ENCODE measurements at places on chromosomes 12 and 14.

- DNase-seq: no peak
Observed at GRCh38 chr12:94733727-94734126, 83.4 kb upstream of the TMCC3 start.

DNA sequence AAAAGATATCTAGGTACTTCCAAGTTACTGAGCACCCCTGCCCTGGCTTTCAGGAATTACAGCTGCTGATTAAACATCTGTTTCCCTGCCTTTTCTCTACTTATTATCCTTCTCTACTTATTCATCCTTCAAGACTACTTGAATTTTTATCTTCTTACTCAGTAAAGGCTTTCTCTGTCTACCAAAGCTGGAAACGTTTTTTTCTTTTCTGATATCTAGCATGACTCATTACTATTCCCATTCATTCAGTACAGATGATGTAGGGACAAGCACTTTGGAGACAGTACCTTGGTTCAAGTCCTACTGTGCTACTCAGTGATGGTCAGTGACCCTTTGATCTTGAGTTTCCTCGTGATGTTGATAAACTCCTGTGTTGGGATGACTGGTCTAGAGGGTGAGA is 848.7 kb downstream of the NRXN3 start:
- DNase-seq: no peak

DNA sequence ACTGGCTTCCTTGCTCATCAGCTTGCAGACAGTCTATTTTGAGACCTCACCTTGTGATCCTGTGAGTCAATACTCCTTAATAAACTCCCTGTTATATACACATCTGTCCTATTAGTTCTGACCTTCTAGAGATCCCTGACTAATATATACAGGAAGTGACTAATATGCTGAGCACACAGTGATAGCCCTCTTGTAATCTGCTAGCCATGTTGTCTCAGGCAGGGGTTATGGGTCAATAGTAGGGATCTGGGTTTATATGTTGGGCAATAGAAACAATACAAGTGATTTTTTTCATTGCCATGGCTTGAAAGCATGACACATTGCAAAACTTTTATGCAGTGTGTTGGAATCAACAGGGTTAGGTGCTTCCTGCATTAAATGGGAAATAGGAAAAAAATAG is 562.2 kb downstream of the GALC start:
- no peak for DNase-seq

DNA sequence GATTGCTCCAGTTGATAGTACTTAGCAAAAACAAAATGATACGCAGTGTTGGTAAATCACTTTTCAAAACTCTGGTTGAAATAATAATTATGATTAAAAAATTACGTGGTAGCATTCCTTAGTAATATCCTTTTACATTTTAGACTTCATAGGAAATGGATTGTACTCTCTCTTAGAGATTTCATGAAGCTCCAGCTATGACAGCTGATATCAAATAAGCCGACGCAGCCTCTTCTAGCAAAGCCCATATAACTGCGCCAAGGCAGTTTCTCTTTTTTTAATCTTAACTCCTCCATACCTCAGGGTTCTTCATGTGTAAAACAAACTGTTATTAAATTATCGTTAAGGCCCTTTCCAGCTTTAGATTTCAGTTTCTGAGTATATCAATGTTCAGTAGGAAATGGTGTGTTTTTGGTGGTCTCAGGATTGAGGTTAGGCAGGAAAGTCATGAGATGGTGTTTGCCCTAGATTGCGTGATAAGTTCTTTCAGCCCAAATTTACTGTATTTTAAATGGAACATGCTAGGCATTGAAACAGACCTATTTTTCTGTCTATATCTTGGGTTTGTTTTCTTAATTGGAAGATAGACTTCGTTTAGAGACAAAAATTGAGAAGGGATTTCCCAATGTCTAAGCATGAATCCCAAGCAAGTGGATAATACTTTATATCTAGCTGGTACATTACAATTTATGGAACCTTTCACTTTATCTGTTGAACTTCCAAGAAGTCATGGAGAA is 902 bp upstream of the CFL2 start:
- no peak for DNase-seq

- DNase-seq: no peak
Observed at GRCh38 chr12:115835445-115835844, 442.0 kb downstream of the MED13L start.
